ENCODE measurements at places on chromosomes 6 and 20. TPM values are rescaled to one million over a fixed set of nuclear protein-coding genes. Genes with fewer than 3 reads are reported as not detected.
A peak's percentile ranks its signal among the peaks of the same experiment; 100 is the strongest.

GRCh38 chr6:36120018-36120417, 10.3 kb upstream of the MAPK13 start:
- no peaks in the 10 kb centered on the region for H3K36me3 ChIP-seq
- DNase-seq, result no peak
- H3K4me1 ChIP-seq, result peaks cover 4% of the 10 kb centered on the region

GRCh38 chr20:7520361-7520760, 419.9 kb downstream of the HAO1 start:
- no peaks in the 10 kb centered on the region for H3K4me1 ChIP-seq
- H3K27me3 ChIP-seq, result no peaks in the 10 kb centered on the region
- H3K36me3 ChIP-seq, result no peaks in the 10 kb centered on the region
- no peak overlapping the region for H3K4me3 ChIP-seq
- no peak for DNase-seq

- H3K27me3 ChIP-seq, result no peaks in the 10 kb centered on the region
- H3K27ac ChIP-seq, result no peak overlapping the region
Observed at GRCh38 chr20:50837532-50838321, 42.9 kb downstream of the BCAS4 start.

DNA sequence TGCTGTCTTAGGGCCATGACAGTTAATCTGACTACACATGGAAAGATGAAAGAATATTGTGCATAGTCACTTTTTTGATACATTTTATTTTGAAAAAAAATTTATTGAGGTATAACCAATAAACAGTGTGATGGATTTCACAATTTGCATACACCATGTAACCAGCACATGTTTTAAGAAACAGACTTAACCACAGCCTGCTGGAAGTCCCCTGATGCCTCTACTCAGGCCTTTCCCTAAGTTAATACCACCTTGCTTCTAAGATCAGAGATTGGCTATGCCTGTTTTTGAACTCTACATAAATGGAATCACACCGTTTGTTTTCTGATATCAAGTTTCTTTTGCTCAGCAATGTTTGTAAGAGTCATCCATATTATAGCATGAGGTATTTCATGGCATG, 136.3 kb downstream of the CFAP61 start:
- H3K4me3 ChIP-seq, result no peak overlapping the region
- H3K27ac ChIP-seq, result no peak overlapping the region
- no peaks in the 10 kb centered on the region for H3K36me3 ChIP-seq
- no peaks in the 10 kb centered on the region for H3K4me1 ChIP-seq
- no peaks in the 10 kb centered on the region for H3K27me3 ChIP-seq

DNA sequence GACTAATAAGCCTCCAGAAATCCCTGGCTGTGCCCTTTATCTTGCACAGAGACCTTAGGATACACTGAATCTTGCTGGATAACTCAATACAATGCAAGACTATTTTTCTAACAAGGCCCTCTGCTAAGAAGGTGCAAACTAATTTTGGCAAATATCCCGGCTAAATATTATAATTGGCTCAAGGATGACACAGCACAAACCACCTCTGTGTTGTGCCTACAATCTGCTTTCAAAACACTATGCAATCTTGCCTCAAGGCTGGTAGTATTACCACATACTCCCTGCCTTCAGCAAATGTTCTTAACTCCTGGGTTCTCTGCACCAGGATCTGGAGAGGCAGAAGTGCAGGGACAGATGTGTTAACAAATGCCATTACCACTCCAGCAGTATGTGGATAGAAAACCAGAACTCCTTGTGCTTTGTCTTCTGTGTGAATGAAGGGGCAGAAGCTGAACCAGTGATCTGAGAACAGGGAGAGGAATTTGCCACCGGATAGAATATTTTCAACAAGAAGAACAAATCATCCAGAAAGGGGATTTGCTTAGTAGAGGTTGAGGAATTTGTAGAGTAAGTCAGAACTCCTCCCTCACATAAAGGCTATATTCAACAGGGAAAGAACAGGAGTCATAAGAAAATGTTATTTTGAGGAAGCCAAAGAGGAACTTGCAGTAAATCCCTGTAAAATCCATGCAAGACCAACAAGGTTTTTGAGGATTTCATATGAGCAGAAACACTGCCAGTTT, 74.1 kb upstream of the SLC4A11 start:
- H3K27me3 ChIP-seq, result no peaks in the 10 kb centered on the region
- no peak overlapping the region for H3K4me3 ChIP-seq
- no peaks in the 10 kb centered on the region for H3K36me3 ChIP-seq
- DNase-seq, result no peak

DNA sequence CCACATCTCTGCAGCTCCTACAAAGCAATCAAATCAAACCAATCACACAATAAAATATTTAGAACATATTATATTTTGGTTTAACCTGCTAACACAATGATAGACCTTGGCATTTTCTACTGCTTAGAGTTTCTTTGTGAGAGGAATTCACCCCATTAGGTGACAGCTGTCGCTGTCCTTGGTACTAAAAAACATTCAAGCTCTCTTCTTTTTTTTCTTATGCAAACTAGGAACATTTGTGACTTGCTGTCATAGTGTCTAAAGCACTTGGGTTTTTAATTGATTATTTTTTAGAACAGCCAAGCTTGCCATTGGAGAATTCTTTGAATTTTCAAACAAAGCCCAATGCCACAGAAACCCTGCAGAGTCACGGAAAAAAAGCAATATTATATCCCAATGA, 46.4 kb downstream of the CNR1 start:
- H3K4me3 ChIP-seq, result no peak overlapping the region
- no peak overlapping the region for H3K27ac ChIP-seq
- no peaks in the 10 kb centered on the region for H3K36me3 ChIP-seq
- no peaks in the 10 kb centered on the region for H3K27me3 ChIP-seq
- DNase-seq, result no peak
- no peaks in the 10 kb centered on the region for H3K4me1 ChIP-seq

- no peaks in the 10 kb centered on the region for H3K36me3 ChIP-seq
- no peaks in the 10 kb centered on the region for H3K27me3 ChIP-seq
- no peak overlapping the region for H3K4me3 ChIP-seq
Observed at GRCh38 chr6:44662461-44663121, 275.1 kb downstream of the CDC5L start.

DNA sequence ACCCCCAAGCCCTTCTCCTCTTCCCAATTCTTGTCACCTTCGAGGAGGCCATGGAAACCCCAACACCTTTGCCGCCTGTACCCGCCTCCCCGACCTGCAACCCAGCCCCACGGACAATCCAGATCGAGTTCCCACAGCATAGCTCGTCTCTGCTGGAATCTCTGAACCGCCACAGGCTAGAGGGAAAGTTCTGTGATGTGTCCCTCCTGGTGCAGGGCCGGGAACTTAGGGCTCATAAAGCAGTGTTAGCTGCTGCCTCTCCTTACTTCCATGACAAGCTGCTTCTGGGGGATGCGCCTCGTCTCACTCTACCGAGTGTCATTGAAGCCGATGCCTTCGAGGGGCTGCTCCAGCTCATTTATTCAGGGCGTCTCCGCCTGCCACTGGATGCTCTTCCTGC, 675 bp downstream of the ZBTB9 start:
- DNase-seq, result no peak
- H3K4me3 ChIP-seq, result peak overlapping the region; percentile 52
- no peaks in the 10 kb centered on the region for H3K27me3 ChIP-seq
- peaks cover 5% of the 10 kb centered on the region for H3K4me1 ChIP-seq
- H3K36me3 ChIP-seq, result peaks cover 11% of the 10 kb centered on the region
- H3K27ac ChIP-seq, result no peak overlapping the region

GRCh38 chr6:107513214-107513613, 23.3 kb downstream of the SOBP start:
- H3K27ac ChIP-seq, result no peak overlapping the region
- no peak overlapping the region for H3K4me3 ChIP-seq
- no peak for DNase-seq
- H3K4me1 ChIP-seq, result peaks cover 7% of the 10 kb centered on the region

GRCh38 chr20:40010483-40010882, 678.6 kb downstream of the MAFB start:
- H3K27ac ChIP-seq, result no peak overlapping the region
- H3K4me1 ChIP-seq, result no peaks in the 10 kb centered on the region
- no peaks in the 10 kb centered on the region for H3K27me3 ChIP-seq
- H3K4me3 ChIP-seq, result no peak overlapping the region
- no peaks in the 10 kb centered on the region for H3K36me3 ChIP-seq

DNA sequence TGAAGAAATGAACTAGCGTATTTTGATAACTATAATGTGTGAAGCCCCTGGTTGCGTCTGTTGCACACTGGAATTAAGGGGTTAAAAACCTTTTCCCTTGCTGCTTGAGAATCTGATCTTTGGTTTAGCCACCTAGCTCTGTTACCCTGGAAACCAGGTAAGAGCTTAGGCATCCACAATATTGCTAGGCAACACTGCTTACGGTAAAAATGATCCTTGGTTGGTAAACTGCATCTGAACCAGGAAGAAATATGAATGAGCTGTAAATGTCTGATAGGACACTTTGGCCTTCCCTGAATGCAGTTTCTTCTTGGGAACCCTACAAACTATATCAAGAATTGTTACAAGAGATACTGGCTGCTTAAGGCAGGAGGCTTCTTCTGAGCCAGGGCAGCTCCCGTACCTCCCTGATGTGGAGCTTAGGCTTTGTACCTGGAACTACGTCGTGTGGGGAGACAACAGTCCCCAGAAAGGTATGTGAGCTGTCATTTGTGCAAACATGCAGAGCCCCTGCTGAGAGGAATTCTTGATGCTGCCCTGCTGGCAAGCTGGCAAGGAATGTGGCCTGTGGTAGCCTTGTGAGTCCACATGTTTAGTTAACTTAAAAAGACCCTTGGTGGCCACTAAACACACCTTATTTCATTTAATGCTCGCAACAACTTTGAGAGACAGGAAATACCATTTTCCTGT, 18.4 kb downstream of the UBE3D start:
- H3K36me3 ChIP-seq, result peaks cover 2% of the 10 kb centered on the region
- no peaks in the 10 kb centered on the region for H3K27me3 ChIP-seq
- DNase-seq, result peak; percentile 50

DNA sequence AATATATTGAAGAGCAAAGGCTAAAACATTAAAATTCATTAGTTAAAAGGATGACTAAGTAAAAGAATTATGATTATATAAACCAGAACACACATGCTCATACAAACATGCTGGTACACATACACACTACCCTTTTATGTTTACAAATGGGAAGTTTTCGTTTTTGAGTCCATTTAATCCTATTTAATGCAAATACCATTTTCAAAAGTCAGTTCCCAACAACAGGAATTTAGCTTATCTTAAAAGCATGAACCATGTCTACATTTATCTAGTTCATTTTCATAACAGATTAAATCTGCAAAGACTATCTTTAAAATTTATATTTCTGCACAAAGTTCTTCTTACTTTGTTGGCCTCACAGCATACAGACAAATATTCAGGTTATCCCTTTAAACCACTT, 42.5 kb downstream of the MAN1A1 start:
- H3K4me1 ChIP-seq, result no peaks in the 10 kb centered on the region
- no peak for DNase-seq
- H3K27me3 ChIP-seq, result no peaks in the 10 kb centered on the region
- no peaks in the 10 kb centered on the region for H3K36me3 ChIP-seq

GRCh38 chr6:43493833-43494232, 16.3 kb downstream of the LRRC73 start:
- no peak for DNase-seq
- H3K4me3 ChIP-seq, result no peak overlapping the region
- no peak overlapping the region for H3K27ac ChIP-seq
- peaks cover 8% of the 10 kb centered on the region for H3K36me3 ChIP-seq

- peak overlapping the region; percentile 75 for H3K4me3 ChIP-seq
- H3K36me3 ChIP-seq, result peaks cover 16% of the 10 kb centered on the region
- peak; percentile 90 for DNase-seq
- no peaks in the 10 kb centered on the region for H3K4me1 ChIP-seq
- no peaks in the 10 kb centered on the region for H3K27me3 ChIP-seq
Observed at GRCh38 chr20:63957004-63957689, 931 bp upstream of the UCKL1 start.

The MATN4 gene
- 4.0 TPM for total RNA-seq

The C6orf132 gene
- 64.0 TPM for total RNA-seq

The WASF1 gene
- total RNA-seq, result 37.6 TPM

The SAMHD1 gene
- total RNA-seq, result 37.1 TPM

The NOTCH4 gene
- 2.8 TPM for total RNA-seq

The TBXT gene
- 0.25 TPM for total RNA-seq

The TRIM10 gene
- total RNA-seq, result not detected
